ENCODE measurements at places on chromosomes 1 and 21.

- no peak for DNase-seq
Observed at GRCh38 chr1:172224871-172225270, 195.6 kb upstream of the C1orf105 start.

DNA sequence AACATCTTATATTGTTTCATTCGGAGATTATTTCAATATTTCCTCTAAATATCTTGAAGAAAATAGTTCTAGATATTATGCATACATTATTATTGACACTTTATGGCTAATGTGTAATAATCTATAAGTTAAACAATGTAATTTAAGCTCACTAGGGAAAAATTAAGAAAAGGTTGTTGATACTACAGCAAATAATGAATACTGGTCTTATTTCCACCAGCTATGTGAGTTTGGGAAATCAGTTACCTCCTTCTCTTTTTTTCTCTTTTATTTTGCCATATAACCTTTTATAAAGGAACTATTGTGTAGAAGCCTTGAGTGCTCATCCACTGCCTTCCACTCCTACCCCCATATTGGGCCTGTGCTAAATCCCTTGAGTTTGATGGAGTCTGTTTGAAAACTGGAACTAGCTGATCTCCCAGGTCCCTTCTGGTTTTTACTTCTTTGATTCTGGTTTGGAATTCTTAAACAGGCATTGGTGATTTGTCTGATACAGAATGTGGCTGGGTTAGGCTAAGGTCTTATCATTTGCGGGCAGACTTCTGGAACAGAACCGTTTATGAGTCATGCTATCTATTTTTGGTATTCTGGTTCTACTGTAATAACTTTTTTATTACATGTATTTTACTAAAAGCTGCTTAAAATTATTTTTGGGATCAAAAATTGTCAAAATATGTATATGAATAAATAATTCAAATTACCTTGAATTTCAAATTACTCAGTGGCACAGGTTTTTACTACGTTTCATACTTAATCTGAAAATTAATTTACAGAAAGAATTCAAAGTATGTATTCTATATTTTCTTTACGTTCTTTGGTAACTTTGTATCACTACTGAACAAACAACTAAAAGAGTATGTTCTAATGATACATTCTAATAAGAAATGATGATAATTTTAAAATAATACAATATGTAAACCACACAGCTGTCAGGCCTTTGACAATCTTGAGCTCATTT lies 5.0 kb upstream of the CDC14A start:
- no peak for DNase-seq

DNA sequence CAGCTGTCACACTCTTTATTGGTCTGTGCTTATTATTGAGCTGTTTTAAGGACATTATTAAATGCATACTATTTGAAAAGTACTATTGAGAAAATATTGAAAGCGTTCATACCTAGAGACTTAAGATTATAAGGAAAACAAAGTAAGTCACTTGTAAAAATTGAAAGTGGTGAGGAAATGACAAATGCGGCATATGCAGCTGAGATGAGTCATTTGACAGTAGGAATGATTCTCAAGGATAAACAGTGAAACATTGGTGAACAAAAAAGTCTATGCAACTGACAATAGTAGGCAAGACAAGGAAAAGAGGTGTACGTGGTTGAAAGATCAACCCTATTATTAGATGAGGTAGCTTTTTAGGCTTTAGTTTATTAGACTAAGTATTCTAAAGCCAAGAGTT lies 82.6 kb upstream of the MAP10 start:
- DNase-seq = no peak

GRCh38 chr21:33117101-33117888 lies 47.4 kb downstream of the OLIG1 start:
- no peak for DNase-seq

Data from cortex of kidney (tissue), 1 donor.